ENCODE measurements at places on chromosomes 2 and 18.

DNA sequence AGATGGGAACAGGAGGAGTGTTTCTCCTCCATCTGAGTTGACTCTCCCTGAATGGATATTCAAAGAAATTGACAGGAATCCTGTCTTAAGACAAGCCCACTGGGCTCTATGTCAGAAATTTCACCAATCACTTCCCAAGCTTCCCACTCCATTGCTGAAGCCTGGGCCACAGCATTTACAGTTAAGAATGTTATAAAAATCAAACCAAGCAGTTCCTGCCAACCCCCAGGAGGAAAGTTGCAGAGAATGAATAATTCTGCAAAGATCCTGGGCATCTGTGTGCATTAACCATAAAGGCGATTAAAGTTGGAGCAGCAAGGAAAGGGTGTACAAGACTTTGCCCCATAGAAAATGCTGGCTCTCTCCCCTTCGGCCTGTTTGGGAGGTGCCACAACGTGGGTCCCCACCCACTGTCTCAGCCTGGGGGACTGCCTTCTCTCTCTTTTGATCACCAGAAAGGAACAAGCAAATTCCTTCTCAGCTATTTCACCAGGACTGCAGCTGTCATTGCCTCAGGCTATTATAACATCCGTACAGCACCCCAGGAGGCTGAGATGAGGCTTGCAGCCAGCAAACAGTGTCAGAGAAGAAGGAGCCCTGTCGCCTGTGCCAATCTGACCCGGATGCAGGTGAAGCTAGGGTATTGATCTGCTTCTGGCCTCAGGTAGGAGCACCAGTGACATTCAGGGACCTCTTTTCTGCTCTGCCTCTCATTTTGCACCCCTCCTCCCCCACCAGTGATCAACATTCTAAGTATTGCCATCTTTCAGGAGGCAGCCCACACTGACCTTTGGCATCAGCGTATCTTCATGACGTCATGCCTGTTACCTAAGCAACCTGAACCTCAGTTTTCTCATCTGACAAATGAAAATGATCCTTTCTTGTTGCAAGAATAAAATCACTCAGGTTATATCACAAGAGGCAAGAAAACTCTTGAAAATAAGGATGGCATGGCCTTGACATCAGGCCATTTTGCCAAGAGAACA lies 219.0 kb downstream of the SH3BP4 start:
- no peak for DNase-seq

DNA sequence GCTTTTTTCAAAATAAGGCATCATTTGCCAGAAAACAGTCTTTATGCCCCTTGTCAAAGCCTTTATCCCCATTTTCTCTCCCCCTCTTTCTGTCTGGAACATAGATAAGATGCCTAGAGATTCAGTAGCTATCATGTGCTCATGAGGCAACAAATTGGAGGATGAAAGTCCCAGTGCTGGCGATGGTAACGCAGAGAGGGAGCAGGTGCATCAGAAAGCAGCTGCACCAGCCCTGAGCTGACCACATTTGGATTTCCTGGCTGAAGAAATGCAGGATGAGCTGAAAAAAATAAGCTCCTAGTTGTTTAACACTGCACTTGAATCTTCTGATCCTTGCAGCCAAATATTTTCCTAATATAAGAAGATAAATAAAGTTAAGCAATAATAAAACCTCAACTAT lies 48.0 kb downstream of the LOXHD1 start:
- DNase-seq, result no peak

GRCh38 chr2:217553679-217554078 lies 449.1 kb downstream of the TNS1 start:
- no peak for DNase-seq

DNA sequence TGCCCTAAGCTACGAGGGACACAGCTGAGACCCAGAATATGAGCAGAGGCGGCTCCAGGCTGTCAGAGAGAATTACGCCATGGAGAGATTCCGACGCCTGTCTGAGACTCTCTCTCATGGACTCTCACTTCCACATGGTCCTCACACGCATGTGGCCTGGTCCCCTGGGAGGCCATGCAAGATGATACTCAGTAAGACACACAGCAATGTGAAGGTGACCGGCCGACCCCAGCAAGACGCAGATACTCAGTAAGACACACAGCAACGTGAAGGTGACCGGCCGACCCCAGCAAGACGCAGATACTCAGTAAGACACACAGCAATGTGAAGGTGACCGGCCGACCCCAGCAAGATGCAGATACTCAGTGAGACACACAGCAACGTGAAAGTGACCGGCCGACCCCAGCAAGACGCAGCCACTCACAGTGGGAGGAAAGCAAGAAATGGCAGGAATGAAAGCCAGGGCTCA lies 400.8 kb upstream of the MYT1L start:
- no peak for DNase-seq

- no peak for DNase-seq
Observed at GRCh38 chr2:162711832-162712540, 126.6 kb downstream of the KCNH7 start.

GRCh38 chr18:23107718-23108117 lies 27.6 kb upstream of the CABLES1 start:
- DNase-seq, result no peak

- DNase-seq, result no peak
Observed at GRCh38 chr18:60070631-60071030, 170.8 kb downstream of the PMAIP1 start.

DNA sequence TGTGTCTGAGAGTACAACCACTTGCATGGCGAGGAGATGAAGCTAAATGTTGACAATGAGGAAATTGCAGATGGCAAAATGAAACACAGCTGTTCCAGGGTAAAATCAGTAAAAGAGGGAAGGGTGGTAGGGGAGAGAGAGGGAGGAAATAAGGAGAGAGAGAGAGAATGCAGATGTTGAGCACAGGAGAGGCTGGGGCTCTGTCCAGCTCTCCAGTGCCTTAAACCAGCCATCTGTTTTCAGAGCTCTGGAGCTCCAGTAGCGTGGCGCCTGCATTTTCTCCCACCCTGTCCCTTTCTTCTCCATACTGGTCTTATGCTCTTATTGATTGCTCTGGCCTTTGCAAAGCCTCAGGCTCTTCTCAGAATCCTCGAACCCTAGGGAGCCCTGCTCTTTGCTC lies 52.7 kb upstream of the BOD1L2 start:
- DNase-seq, result no peak

GRCh38 chr2:106261871-106262321 lies 67.8 kb upstream of the UXS1 start:
- no peak for DNase-seq

DNA sequence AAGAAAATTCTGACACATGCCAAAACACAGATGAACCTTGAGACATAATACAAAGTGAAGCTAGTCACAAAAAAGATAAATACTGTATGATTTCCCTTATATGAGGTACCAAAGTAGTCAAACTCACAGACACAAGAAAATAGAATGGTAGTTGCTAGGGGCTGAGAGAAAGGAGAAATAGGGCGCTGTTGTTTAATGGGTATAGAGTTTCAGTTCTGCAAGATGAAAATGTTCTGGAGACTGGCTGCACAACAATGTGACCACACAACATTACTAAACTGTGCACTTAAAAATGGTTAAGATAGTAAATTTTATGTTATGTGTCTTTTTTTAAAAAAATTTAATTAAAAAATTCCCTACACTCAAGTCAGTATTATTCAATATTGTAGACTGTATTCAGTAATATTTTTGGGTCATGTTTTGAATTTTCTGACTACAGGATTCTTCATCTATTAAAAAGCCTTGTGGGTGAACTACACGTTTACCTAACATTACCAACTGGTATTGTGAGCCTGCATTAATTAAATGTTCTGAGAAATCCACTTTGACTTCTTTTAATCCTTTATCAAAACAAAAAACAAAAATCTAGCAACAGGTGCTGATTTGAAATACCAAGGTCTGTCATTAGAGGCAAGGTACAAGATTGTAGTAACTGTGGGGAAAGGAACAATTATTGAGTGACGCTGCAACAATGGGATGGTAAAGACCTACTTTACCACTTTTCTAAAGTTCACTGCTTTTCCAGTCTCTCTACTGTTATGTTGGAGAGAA lies 140.8 kb upstream of the ZFP36L2 start:
- no peak for DNase-seq

GRCh38 chr2:97718051-97718882 lies 4.9 kb downstream of the ZAP70 start:
- peak; percentile 64 for DNase-seq

DNA sequence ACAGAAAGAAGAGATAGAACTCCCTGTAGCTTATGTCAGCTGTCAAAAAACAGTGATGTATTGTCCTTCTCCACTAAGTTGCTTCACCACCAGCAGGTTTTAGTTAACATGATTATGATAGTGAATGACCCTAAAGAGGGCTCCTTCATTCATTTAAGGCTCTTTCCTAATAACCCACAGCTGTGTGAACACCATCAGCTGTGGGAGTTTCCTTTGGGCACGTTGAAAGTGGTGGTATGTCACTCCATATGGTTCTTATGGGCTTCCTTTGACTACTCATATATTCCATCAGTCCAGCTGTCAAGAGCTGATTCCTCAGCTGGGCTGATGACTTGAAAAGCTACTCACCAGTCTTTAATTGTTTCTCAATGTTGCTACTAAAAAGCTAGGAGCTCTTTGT lies 210.3 kb downstream of the UBE2E3 start:
- DNase-seq, result no peak

DNA sequence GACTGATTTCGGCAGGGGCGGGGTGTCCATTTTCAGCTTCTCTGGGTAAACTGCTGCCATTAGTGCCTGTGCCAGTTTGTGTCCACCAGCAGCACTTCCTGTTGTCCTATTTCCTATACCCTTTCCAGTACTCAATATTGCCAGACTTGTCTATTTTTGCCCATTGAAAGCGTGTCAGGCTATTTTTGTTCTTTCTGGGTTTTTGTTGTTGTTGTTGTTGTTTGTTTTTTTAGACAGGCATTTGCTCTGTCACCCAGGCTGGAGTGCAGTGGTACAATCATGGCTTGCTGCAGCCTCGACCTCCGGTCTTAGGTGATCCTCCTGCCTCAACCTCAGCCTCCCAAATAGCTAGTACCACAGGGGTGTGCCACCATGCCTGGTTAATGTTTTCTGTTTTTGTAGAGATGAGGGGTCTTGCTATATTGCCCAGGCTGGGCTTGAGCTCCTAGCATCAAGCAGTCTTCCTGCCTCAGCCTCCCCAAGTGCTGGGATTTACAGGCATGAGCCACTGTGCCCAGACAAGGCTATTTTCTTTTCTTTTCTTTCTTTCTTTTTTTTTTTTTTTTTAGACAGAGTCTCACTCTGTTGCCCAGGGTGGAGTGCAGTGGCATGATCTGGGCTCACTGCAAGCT lies 8.5 kb downstream of the PRELID3A start:
- no peak for DNase-seq

GRCh38 chr2:194363295-194363694 lies 1293.7 kb upstream of the SLC39A10 start:
- DNase-seq, result no peak

DNA sequence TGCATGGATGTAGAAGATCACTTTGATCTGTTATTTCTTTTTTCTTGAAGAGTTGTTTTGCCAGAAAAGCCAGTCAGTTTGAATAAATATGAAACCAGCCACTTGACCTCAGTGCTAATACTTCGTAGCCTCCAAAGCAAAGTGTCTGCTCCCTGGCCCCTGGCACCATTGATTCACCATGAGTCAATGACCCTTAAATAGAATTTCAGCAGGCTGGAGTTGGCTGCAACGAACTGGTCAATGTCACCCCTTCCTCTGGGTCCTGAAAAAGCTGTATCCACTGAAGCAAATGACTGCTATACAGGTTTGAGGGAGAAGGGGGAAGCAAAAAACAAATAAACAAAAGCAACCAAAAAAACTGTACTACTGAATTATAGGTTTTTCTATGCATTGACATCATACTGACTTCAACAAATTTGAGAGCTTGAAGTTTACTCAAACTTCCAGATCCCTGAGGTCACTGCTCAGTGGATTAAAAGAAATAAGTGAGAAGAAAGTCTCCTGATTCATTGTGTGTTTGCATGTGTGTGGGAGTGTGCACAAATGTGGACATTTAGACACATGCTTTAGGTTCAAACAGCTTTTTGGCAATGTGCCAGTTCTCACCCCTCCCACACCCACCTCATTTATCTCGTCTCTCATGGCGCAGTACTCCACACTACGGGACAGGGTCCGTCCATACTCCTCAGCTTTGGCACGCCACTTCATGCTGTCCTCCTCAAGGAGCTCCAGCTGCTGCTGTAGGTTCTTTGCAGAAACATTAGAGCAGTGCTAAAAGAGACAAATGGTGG lies 58.1 kb upstream of the TTN start:
- no peak for DNase-seq

- DNase-seq, result no peak
Observed at GRCh38 chr2:4258563-4258962, 555.2 kb downstream of the DCDC2C start.

DNA sequence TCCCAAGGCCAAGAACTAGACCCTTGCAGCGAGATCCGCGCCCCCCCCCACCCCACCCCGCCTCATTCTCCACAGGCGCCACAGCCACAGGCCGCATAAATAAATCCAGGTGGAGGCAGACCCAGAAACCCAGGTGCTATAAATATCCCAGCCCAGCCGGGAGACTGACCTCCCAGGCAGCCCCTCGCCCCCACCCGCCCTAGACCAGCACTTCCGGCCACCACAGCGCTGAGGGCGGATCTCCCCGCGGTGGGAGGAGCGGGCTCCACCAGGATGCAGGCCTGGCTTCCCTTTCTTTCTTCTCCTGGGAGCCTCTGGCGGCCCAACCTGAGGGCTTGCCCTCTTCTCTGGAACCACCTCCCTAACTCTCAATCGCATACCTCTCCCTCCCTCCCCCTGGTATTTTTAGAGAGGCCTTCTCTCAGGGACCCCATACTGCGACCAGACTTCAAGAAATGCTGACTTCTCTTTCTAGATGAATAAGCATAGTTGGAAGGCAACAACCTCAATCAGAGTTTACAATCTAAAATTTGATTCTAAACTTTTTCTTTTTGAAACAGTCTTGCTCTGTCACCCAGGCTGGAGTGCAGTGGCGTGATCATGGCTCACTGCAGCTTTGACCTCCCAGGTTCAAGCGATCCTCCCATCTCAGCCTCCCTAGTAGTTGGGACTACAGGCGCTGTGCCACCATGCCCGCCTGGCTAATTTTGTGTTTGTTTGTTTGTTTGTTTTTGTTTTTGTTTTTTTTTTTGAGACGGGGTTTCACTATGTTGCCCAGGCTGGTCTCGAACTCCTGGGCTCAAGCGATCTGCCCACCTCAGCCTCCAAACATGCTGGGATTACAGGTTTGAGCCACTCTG lies 55.0 kb downstream of the PKDCC start:
- no peak for DNase-seq

- no peak for DNase-seq
Observed at GRCh38 chr2:217739741-217740140, 263.1 kb downstream of the TNS1 start.

- DNase-seq, result no peak
Observed at GRCh38 chr2:112642966-112643365, 2.8 kb upstream of the SLC20A1 start.

DNA sequence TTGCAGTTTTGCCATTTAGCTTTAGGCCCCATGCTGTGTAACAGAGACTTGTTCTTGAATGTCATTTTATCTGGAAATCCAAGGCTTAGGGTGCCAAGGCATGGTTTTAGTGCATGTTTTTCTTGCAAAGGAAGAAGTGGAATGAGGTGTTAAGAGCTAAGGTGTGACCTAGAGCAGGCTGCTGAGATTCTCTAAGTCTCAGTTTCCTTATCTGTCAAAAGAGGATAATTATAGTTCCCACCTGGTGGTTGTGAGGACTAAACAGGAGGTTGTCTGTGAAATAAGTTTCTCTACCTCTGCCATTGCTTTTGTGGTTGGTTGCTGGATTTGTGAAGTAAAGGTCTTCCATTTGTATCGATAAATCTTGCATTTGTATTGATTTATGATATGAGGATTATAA lies 82.0 kb downstream of the TANC1 start:
- DNase-seq, result no peak

- DNase-seq, result no peak
Observed at GRCh38 chr2:239180526-239181073, 220.2 kb downstream of the HDAC4 start.

GRCh38 chr18:12777500-12777944 lies 74.7 kb downstream of the PSMG2 start:
- no peak for DNase-seq

Data from stimulated activated CD8-positive, alpha-beta memory T cell treated with anti-CD3 and anti-CD28 coated beads, Interleukin-4, amount 100 ng/mL, for 24 hours (primary cell).